ENCODE measurements at places on chromosomes 1 and 21.

DNA sequence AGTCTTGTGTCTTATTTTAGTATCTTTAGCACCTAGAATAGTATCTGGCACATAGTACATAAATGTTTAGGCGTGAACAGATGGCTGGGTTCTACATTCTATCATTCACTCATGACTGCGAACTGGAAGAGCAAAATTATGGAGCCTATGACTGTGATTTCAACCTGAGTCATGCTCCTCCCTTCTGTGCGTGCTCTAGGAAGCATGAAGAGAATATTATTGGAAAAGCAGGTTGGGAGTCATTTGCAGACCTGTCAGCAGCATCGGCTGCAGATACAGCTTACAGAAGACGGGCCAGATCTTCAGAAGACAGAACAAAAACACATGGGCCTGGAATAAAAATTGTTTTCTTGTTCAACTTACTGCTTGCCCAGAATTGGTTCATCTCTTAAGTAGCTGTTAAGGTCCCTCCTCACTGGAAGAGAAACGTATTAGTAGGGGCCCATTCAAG is 344.0 kb upstream of the USP24 start:
- no peak for DNase-seq

GRCh38 chr1:60540141-60540540 is 466.6 kb upstream of the C1orf87 start:
- DNase-seq, result no peak

DNA sequence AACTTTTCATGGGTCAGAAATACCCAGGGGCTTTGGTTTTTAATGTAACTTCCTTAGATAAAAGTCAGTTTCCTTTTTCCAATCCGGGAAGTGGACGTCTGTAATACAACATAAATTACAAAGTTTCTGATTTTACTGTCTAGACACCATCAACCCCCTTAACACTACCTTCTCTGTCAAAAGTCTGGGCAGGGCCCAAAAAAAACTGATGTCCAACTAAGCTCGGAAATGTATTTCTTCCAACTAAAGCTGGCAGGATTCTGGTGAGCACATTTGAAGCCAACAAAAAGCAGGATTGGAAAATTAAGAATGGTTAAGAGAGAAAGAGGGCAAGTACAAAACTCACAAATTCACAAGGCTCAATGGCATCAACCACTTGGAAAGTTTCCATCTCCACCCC is 24.3 kb downstream of the DDAH1 start:
- no peak for DNase-seq

GRCh38 chr1:246394121-246394520 is 113.0 kb downstream of the SMYD3 start:
- no peak for DNase-seq

DNA sequence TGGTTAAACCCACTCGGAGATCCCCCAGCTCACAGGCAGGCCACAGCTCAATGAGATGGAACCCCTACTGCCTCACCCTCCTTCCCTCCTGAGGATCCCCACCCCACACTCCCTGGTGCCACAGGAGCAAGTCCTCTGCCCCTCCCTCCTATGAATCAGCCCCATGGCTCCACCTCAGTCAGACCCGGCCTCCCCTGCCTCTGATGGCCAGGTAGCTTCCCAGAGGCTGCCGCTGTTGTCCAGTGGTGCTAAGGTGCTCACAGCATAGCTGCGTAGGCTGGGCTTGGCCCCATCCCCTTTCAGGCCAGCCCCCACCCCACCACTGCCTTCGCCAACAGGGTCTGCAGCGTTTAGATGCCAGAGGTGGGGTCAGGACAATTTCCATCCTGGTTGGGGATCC is 98.5 kb upstream of the IGSF21 start:
- no peak for DNase-seq

- no peak for DNase-seq
These were observed 180.1 kb upstream of the ESRRG start for GRCh38 chr1:216903382-216903740.

GRCh38 chr1:210535761-210536160 is 207.1 kb downstream of the HHAT start:
- DNase-seq, result no peak

DNA sequence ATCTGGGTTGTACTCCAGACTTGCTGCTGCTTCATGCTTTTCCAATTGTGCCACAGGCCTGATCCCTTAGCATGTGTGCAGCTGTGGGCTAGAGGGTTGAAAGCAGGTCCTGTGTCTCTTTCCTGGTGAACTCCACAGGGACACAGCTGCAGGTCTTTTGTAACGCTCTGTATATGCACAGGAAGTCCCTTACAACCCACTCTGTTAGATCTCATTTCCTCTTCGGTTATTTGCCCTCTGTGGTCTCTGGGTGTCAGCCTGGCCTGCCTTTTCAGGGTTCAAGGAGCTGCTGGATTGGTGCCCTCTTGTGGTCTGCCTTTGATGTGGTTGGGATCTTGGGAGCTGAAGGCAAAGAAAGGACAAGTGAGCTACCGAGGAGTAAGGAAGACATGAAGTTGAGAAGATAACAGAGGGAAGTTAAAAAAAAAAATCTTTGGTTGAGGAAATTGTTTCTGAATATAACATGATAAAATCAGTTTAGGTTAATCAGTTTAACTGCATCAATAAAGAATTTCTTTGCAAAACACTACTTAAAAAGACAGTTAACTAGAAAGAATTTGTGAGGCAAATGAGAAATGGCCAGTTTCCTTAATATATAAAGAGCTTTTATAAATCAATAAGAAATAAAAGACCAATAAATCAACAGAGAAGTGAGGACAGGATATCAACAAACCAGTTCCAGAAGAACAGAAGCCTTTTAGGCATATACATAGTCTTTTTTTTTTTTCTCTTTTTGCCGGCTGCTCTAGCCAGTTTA is 44.1 kb downstream of the UCK2 start:
- no peak for DNase-seq

DNA sequence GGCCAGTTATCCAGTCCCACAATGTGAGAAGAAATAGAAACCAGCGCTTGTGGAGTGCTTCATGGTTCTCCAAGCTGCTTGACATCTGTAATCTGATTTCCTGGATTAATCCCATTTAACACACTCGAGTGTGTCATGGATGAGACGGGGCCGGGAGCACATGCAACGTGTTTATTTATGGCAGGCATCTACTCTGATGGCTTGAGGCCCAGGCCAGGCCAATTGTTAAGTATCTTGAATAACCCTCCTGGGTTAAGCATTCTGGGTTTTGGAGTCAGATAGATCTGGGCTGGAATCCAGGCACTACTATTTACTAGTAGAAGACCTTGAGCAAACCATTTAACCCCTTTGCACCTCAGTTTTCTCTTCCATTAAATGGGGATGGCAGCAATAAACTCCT is 37.5 kb upstream of the LAPTM5 start:
- DNase-seq, result no peak

DNA sequence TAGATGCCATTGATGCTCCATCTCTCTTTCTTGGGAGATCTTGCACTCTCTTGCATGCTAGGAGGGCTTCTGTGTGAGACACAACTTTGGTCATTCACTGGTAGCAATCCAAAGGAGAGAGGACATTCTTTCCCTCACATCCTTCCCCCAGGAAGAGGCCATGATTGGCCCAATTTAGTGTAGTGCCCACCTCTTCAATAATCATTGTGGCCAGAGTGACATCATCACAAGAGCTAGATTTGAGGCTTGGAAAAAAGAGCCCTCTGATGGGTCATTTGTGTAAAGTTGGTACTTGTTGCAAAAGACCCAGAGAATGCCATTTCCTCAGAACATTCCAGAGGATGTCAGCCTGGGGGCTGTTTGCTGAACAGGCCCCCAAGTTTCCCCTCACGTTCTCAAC is 30.2 kb downstream of the S100A6 start:
- DNase-seq, result no peak

GRCh38 chr1:8560611-8561544 is 243.0 kb downstream of the SLC45A1 start:
- peak; percentile 35 for DNase-seq

DNA sequence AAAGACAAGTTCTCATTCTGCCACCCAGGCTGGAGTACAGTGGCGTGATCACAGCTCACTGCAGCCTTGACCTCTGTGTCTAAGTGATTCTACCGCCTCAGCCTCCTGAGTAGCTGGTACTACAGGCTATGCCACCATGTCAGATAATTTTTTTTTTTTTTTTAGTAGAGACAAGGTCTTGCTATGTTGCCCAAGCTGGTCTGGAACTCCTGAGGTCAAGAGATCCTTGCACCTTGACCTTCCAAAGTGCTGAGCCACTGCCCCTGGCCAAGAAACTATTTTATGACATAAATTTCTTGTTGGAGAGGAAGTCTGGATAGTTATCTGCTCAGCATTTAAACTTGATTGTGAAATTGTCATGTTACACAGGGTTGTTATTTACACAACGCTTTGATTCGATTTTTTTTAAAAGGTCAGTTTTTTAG is 2.1 kb downstream of the SCCPDH start:
- no peak for DNase-seq

- DNase-seq, result peak; percentile 4
These were observed 313.8 kb downstream of the MATN1 start for GRCh38 chr1:30409476-30410152.

GRCh38 chr1:181926697-181927096 is 134.8 kb downstream of the ZNF648 start:
- DNase-seq, result no peak

- DNase-seq, result peak; percentile 39
These were observed 848 bp downstream of the CTTNBP2NL start for GRCh38 chr1:112396653-112397471.

- DNase-seq, result no peak
These were observed 643 bp upstream of the MOV10 start for GRCh38 chr1:112673592-112674439.

- no peak for DNase-seq
These were observed 69.7 kb downstream of the LRRC8C start for GRCh38 chr1:89702520-89703045.

DNA sequence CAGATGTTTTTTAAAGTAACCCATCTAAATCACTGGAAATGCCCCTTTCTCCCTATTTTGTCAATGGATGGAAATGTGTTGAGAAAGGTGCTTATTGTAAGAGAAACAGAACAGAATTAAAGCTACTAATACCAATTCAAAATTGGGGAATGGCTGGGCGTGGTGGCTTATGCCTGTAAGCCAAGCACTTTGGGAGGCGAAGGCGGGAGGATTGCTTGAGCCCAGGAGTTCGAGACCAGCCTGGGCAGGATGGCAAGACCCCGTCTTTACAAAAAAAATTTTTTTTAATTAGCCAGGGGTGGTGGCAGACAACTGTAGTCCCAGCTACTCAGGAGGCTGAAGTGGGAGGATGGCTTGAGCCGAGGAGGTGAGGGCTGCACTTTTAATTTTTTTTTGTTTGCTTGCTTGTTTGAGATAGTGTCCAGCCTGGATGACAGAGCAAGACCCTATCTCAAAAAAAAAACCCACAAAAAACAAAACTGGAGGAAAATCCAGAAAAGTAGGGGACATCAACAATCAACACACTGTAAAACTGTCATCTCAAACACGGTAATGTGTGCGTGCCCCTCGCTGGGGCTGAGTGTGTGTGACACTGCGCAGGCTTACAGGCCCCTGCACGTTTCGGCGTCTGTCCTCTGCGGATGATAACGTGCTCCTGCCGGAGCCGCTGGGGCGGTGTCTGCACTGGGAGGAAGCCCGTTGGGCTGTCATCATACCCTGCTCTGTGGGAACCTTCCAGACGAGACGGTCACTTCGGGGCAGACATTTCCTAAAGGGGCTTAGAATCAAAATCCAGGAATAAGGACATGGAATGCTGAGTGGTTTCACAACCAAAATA is 11.6 kb upstream of the POFUT2 start:
- DNase-seq, result no peak

DNA sequence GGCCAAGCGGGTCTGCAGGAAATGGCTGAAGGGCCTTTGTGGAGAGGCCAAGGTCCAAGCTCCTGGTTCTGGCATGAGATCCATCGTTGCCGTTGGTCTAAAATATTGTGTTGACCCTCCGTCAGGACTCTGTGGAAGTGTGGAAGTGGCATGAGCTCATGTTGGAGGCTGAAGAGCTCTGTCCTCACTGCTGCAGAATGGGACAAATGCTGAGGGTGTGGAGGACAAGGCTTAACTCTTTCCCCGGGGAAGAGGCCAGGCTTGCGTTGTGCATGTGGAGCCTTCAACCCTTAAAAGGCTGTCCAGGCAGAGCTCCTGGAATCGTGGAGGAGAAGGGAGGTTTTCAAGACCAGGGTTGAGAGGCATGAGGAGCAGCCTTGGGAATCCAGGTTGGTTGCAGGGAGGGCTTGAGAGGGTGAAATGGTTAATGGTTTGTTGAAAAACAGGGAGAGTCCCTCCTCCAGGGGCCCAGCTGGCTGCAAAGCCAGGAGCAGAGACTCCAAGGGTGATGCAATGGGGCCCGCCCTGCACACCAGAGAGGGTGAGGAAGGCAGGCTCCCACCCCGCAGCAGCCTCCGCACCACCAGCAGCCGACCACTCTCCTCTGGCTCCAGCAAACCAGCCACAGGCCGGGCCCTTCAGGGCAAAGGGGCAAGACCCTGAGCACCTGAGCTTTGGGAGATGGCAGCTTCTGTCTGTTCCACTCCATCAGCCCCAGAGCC is 6.7 kb upstream of the AHCYL1 start:
- DNase-seq, result no peak

GRCh38 chr1:198295971-198296370 is 139.2 kb downstream of the NEK7 start:
- DNase-seq, result no peak

DNA sequence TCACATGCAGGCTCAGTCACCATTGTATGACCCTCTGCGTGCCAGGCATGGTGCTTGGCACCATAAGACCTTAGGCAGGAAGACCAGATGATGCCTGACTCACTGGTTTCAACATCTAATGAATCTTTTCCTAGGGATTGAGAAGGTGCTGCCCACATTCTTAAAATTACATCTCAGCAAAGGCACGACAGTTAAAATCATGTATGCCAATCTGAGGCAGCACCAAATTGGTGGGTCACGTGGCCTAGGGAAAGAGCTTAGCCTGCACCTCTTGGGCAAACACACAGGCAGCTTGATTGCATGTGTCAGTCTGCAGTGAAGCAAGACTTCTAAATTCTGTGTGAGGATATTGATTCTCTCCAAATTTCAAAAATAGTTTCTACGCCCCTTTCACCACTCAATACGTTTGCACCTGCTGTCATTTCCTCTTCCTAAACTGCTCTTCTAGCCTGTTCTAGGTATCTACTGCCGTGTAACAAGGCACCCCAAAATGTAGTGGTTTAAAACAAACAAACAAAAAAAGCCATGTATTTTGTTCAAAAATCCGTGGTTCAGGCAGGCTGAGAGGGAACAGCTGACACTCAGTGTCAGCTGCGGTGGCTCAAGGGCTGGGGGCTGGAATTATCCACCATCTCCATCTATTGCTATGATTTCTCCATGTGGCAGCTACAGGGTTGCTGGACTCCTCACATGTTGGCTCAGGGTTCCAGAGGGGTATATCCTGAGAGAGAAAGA is 160.2 kb upstream of the FGGY start:
- no peak for DNase-seq

GRCh38 chr1:17847111-17847510 is 92.0 kb downstream of the ACTL8 start:
- no peak for DNase-seq

DNA sequence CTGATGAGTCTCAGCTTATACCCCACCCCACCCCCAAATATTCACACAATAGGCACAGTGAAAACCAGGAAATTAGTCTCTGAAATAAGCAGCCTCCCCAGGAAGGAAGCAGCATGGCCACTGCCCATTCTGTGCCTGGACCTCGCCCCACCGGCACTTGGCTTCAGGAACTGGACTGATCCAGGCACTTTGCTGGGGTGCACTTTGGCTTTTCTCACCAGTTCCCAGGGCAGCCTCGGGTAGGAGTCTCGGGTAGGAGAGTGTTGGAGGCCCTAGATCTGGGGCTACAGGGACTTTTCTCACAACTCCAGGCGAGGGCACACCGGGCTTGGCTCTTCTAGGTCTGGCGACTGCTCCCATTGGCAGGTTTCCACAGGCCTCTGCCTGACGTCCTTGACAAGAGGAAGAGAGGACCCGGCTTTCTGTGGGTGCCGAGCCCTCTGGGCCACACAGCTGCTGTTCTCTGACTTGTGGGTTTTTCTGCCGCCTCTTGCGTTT is 18.7 kb downstream of the ADARB1 start:
- DNase-seq, result no peak
